ENCODE measurements at places on chromosomes 6 and 20. TPM values are rescaled to one million over a fixed set of nuclear protein-coding genes. Genes with fewer than 3 reads are reported as not detected.

DNA sequence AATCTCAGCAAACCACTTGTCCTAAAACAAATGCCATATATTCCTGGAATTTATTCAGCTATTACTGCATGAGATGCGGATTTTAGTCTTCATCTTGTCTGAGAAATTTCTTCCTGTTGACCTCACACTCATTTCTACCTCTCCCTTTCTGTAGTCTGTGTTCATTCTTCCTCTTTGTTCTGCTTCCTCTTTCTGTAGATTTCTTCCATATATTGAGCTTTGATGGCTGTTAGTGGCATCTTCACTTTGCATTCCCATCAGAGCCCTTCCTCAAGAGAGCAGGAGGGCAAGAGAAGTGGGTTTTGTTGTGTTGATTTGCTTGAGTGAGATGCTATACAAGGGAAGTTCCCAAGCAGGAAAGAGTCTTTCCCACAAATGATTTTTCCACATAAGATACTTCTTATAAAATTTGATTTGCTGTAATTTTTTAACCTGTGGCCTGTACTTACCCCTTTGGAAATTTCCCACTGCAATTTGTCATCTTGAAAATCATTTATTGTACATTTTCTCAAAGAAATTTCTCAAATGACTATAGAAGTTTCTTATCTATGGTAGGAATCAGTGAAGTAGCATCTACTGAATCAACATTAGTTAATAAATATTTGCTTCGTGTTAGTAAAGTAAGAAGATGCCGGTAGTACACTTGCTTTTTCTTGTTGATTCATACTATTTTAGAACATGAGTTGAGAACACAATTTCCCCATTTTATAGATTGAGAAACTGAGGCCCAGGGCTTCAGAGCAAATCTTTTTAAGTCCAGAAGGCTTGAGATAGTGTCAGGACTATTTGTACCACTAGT, 43.8 kb downstream of the MAP3K4 start:
- DNase-seq, result no peak

The IMPG1 gene
- not detected for total RNA-seq

- no peak for DNase-seq
Measured at GRCh38 chr6:41878246-41878645, 16.9 kb downstream of the USP49 start.

The ARMC12 gene
- 1.2 TPM for total RNA-seq

The DNMT3B gene
- 3.7 TPM for total RNA-seq

DNA sequence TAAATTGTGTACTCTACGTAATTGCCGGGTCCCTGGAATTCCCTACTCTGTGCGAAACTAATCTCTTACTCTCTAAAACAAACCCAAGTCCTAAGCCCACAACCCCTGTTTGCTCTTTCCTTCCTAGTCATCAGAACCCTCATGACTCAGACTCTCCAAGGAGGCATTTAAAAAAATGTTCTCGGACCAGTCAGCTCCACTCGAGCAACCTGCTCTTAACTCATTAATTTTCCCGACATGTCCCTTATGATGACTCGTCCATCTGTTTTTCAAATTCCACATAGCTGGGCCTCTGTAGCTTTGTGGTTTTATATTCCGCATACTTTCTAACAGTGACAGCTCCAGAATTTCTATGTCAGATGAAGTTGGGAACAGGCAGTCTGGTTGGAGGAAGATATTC, 2.6 kb upstream of the MUC22 start:
- DNase-seq, result no peak

- no peak for DNase-seq
Measured at GRCh38 chr20:24915892-24916291, 33.2 kb upstream of the CST7 start.

GRCh38 chr6:133568970-133569889, 319.7 kb upstream of the TCF21 start:
- DNase-seq, result peak; percentile 49

GRCh38 chr6:126176282-126176681, 163.6 kb upstream of the CENPW start:
- DNase-seq, result no peak

- no peak for DNase-seq
Measured at GRCh38 chr6:154219250-154219649, 137.4 kb downstream of the IPCEF1 start.

The OXT gene
- total RNA-seq, result not detected

The SEMG2 gene
- total RNA-seq, result not detected

- no peak for DNase-seq
Measured at GRCh38 chr20:33654680-33655161, 7.4 kb upstream of the C20orf144 start.

The WFDC5 gene
- total RNA-seq, result not detected

- DNase-seq, result no peak
Measured at GRCh38 chr6:44138717-44139350, 11.5 kb downstream of the TMEM63B start.

GRCh38 chr6:87341899-87342298, 2.7 kb upstream of the C6orf163 start:
- no peak for DNase-seq

DNA sequence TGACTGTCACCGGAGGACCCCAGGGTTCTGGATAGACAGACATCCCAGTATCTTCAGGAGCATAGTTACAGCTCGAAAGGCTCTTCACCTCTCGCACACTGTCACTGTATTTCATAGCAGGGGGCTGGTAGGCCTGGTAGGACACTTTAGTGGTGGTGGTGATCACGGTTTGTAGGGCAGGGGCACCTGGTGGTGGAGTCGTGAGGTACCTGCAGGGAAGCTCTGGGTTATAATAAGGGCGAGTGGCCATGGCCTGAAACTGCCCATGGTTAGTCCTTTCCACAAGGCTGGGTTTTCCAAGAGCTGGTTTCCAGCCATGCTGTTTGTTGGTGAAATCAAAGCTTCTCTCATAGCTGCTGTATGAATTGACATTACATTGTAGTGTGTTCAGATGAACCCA, 7.6 kb downstream of the GCM2 start:
- no peak for DNase-seq

The RAD21L1 gene
- total RNA-seq, result 0.27 TPM

The KCNK16 gene
- not detected for total RNA-seq

- DNase-seq, result no peak
Measured at GRCh38 chr6:119142041-119142440, 63.6 kb upstream of the FAM184A start.

Measured in activated CD4-positive, alpha-beta T cell treated with anti-CD3 and anti-CD28 coated beads, Interleukin-2, amount 10 ng/mL, durations not matched to agents 7 days and 5 days (primary cell).